ENCODE measurements at places on chromosomes 3 and 15.

DNA sequence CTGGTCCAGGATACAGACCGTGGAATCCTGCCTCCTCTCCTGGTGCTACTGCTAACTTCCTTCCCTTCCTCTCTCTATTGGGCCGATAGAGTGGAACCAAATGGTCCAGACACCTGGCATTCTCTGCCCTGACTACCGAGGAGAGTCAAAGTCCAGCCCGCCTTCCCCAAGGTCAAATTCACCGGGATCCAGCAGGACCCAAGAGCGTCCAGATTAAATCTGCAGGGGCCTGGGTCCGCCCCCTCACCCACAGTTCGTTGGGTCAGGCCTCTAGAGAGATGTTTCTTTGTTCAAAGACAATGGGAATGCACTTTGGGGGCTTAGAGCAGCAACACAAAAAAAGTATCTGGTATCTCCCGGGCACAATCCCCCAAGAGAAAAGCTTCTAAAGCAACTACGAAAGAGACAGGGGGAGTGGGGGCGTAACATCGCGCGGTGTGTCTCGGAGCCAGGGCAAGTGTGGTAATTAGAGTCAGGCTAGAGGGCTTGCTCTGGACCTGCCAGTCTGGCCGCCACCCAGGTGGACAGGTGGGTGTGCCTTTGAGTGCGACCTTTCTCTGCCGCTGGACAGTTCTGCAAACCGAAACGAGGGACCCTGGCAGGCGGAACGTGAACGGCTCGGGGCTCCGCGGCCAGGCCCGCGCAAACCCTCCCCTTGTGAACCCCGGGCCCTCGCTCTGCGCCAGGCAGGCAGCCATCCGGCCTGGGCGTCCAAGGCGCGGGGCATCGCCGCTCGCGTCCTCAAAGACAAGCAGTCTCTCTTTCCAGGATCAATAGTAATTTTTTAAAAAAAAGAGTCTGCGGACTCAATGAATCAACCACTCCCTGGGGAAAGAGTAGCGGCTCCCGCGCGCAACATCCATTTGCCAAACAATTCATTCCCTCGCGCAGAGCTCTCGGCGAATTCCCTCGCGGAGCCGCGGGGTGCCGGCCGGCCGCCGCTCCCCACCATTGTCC, 806 bp downstream of the KLHL25 start:
- peak; percentile 9 for DNase-seq

- DNase-seq, result no peak
These were observed 7.3 kb upstream of the ZBTB38 start for GRCh38 chr3:141360888-141361598.

DNA sequence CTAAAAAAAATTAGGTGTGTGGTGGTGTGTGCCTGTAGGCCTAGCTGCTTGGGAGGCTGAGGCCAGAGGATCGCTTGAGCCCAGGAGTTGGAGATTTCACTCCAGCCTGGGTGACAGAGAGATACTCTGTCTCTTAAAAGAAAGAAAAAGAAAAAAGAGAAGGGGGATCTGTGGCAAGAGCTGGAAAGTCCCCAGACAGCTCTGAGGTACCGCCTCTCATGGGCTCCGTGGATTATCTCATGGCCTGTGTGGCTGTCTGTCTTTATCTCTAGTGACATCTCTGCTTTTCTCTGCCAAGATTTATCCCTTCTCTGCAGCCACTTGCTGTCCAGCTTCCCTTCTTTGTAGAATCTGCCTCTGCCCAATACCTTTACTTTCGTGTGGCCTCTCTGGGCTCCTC, 5.7 kb downstream of the EXOSC7 start:
- no peak for DNase-seq

- no peak for DNase-seq
These were observed 66.8 kb upstream of the BLM start for GRCh38 chr15:90650117-90650955.

- no peak for DNase-seq
These were observed 185.8 kb upstream of the UBE3A start for GRCh38 chr15:25624504-25625177.

DNA sequence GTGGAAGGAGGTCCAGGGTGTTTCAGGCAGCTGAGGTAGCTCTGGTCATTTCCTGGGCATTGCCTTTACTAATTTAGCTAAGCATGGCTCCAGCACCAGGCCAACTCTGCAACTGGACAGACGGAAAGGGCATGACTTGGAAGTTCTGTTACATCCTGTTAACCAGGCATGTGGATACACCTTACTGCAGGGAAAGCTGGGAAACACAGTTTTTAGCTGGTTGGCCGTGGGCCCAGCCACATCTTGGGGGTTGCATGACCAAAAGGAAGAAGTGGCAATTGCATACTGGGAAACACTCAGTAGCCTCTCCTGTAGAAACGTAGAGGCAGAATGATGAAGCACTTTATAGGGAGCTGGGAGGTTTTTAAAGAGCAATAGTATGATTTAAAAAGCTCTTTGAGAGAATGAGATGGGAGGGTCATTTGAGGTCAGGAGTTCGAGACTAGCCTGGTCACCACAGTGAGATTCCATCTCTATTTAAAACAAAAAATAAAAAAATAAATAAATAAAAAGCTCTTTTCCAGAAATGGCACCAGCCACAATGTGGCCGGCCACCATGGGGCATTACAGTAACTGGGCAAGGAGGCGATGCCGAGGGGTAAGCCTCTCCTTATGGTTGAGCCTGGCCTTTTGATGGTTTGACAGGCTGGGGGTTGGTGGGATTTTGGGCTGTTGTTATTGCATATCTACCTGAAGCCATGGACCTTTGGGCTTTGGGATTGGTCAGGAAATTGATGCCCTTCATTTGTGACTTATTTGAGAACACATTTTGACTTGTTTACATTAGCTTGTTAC, 28.6 kb downstream of the TRAK1 start:
- no peak for DNase-seq

DNA sequence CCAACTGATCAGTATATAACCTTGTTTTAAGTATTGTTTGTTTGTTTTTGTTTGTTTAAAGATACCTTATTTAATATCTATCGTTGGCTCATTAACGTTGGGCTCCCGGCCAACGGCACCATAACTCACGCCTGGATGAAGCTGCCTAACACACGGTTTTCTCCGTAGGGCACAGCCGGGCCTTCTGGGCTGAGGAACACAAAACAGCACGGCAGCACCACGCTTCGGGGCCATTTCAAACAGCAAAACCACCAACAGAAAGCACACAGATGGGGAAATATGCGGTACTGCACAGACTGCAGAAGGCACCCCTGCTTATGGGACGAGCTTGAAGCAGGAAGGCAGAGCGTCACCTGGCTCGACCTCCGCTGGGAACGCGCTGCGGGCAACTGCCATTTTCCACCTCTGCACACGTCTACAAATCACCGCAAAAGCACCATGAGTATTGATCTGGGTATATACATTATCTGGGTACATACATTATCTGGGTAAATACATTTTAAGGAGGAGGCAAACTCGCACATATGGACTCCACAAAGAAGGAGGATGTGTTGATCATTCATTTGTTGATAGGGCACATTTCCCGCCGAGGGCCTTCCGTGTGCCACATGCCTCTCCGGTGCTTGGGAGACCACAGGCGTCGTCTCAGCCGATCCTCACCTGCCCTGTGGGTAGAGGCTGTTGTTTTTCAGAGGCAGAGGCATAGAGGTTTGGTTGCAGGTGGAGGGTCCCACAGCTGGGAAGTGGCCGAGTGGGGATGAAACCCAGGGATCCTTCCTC, 123.7 kb upstream of the ATP2B2 start:
- DNase-seq, result no peak

GRCh38 chr3:30020380-30020779, 586.0 kb upstream of the TGFBR2 start:
- DNase-seq, result no peak

DNA sequence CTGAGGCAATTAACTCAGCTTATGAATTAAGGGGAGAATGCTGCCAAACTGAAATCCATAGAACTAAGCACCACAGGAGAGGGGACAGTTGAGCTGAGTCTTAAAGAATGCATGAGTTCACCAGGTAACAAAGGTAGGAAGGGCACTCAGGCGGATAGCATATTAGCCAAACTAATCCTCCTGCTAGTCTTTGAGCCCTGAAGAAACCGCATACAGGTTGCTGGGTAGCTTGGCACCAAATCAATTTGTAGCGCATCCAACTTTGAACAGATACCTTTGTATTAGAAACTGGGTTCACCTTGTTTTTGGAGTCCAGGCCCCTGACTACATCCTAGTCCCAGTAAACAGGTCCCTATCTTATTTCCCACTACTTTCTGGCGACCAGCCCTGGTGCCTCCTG, 93.7 kb downstream of the FRMD4B start:
- no peak for DNase-seq
